CD4-positive, alpha-beta T cell treated with Interleukin-4 for 1 hour (primary cell): ENCODE measurements at places on chromosomes 2 and 18.

GRCh38 chr2:127790694-127791529 is 20.1 kb downstream of the WDR33 start:
- no peak for DNase-seq

GRCh38 chr2:168357797-168358472 is 98.1 kb upstream of the CERS6 start:
- DNase-seq: no peak

GRCh38 chr2:227410191-227410590 is 22.4 kb upstream of the SCYGR1 start:
- DNase-seq: no peak

- no peak for DNase-seq
Observed at GRCh38 chr2:11745613-11746375, 638 bp upstream of the LPIN1 start.

DNA sequence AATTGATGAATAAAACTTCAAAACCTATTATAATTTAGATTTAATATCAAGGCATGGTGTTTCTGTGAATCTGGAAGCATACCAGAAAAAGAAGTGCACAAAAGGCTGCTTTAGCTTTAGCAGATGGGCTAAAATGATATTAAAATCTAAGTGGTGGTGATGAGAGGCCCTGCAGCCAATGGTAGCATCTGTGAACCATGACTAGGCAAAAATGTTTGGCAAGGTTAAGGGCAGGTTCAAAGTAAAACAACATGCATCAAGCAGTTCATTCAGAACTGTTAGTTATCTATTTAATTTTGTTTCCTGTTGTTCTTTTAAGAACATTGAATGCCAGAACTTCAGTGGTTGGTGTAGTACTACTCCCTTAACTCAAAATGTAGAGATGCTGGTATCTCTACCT is 1736.9 kb upstream of the CELF4 start:
- DNase-seq: no peak

GRCh38 chr2:230472621-230473018 is 56.6 kb downstream of the SP100 start:
- no peak for DNase-seq

DNA sequence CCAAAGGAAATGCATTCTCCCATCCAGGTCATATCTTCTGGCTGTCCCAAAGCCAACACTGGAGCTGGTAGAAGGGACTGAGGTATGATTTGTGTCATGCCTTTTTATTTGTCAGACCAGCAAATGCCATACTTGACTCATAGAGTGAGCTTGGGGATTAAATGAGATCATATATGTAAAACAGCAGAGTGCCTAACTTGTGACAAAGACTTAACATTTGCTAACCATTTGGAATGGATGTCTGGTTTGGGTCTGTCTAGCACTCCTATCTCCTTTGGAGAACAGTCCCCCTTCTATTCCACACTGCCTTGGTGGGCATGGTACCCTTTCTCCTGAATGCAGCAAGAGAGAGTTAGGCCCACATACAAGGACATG is 128.5 kb upstream of the LGALSL start:
- DNase-seq: peak; percentile 2

GRCh38 chr18:519019-519879 is 18.7 kb upstream of the COLEC12 start:
- DNase-seq: no peak

DNA sequence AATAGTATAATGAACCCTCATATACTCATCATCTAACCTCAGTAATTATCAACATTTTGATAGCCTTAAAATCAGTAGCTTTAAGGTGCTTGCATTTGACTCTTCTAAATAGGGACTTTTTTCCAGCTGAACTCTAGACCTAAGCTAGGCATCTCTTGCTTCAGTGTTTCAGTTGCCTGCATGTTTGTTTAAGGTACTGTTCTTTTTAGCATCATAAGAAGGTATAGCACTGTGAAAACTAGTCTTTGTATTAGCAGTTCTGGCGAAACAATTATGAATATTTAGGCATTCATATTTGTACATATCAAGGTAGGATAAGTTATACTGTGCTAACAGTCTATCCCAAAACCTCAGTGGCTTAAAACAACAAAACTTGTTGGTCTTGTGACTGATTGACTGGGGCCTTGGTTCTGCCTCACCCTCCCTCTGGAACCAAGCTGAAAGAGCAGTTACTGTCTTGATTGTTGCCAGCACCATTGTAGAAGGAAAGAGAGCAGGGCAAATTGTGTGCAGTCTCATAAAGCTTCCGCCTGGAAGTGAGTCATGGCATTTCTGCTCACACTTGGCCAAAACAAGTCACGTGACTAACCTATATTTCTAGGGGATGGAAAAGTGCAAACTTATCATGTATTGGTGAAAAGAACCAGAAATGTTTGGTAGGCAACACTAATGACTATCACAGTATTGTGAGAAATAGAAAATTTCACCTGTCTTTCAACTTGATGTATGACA is 24.3 kb downstream of the GALNT1 start:
- no peak for DNase-seq

DNA sequence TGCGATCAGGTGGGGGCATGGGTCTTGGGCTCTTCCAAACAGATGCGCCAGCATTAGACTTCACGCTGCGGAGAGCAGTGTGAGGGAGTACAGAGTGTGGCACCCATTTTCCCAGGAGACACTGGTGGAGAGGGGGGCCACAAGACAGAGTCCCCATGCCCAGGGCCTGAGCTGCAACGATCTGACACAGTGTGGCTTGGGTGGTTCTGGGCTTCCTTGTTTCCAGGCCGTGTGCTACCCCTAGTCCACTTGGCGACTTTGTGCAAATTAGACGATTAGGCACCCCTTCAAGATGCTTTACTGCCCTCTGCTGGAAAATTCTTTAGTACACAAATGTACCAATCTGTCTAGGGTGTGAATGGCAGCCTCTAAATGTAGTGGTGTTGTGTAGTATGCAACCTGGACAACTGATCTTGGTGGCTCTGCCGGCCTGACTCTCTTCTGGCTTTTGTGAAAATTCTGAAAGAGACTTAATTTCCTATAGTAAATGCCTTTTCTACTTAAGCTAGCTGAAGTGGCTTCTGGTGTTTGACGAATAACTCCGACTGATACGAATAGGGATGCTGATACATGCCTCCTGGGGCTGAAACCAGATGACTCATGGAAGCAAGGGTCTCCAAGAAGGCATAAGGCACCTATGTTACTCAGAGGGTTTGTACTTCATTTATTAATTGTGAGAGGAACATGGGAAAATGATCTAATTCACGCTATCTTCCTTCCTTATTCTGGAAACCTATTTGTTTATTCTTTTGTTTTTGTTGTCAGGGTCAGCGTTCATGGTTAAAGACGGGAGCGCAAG is 92.3 kb upstream of the SMAD2 start:
- peak; percentile 54 for DNase-seq

- DNase-seq: no peak
Observed at GRCh38 chr2:14396533-14397083, 235.9 kb upstream of the LRATD1 start.

- DNase-seq: no peak
Observed at GRCh38 chr18:8361941-8362471, 247.2 kb upstream of the RAB12 start.

DNA sequence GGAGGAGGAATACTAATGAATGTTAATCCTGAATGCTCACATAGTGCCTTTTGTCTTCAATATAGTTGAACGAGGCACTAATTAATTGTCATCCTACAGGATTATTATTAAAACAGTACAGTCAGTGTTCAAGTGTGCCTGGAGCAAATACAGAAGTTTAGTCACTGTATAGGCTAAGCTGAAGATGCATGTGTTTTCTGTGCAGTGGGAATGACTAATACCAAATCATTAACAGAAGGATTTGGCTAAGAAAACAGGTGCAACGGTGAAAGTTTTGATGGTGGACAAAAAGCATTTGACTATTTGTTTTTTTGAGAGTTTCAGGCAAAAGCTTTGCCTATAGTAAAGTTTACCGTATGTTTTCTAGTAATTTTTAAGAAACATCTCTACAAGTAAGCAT is 62.8 kb downstream of the DCC start:
- DNase-seq: no peak

GRCh38 chr18:22739789-22740188 is 193.3 kb upstream of the RBBP8 start:
- DNase-seq: no peak

- DNase-seq: no peak
Observed at GRCh38 chr2:54176577-54176976, 61.2 kb downstream of the ACYP2 start.

DNA sequence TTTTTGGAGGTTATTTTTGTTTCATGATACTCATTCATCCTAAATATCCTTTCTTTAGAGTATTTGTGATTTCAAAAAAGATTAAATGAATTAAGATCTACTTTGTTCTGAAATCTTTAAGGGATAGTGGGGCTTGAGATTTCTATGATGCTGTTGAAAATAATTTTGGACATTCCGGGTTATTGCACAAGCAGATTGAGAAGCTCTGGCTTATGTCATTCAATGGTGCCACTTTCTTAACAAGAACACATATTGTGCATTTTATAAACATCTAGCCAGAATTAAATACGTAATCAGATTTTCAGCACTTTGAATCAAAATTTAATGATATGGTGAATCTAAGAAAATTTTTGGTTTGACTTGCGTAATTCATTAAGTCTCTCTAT is 207.7 kb upstream of the COL3A1 start:
- DNase-seq: no peak

- DNase-seq: no peak
Observed at GRCh38 chr2:99926986-99927385, 215.4 kb downstream of the AFF3 start.

GRCh38 chr18:36805105-36805504 is 23.7 kb downstream of the TPGS2 start:
- DNase-seq: no peak

DNA sequence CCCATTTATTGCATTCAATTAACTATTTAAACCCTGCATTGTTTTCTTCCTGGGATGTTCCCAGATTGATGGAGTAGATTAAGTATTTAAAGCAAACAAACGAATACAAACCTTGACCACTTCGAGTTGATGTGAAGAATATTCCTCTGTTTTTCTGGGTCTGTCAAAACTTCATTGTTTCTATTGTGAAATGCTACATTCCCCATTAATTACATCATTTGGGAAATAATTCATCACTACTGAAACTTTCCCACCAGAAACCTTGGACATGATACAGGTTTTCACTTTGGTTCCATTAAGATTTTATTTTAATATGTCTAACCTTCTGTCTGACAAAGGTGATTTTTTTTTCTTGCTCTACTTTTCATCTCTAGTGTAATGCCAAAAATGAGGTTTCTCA is 365.1 kb upstream of the ETAA1 start:
- no peak for DNase-seq

GRCh38 chr18:48562075-48562474 is 23.2 kb downstream of the CTIF start:
- no peak for DNase-seq

GRCh38 chr2:8324164-8324856 is 357.5 kb upstream of the ID2 start:
- no peak for DNase-seq

- no peak for DNase-seq
Observed at GRCh38 chr2:203586696-203587095, 51.6 kb upstream of the RAPH1 start.

DNA sequence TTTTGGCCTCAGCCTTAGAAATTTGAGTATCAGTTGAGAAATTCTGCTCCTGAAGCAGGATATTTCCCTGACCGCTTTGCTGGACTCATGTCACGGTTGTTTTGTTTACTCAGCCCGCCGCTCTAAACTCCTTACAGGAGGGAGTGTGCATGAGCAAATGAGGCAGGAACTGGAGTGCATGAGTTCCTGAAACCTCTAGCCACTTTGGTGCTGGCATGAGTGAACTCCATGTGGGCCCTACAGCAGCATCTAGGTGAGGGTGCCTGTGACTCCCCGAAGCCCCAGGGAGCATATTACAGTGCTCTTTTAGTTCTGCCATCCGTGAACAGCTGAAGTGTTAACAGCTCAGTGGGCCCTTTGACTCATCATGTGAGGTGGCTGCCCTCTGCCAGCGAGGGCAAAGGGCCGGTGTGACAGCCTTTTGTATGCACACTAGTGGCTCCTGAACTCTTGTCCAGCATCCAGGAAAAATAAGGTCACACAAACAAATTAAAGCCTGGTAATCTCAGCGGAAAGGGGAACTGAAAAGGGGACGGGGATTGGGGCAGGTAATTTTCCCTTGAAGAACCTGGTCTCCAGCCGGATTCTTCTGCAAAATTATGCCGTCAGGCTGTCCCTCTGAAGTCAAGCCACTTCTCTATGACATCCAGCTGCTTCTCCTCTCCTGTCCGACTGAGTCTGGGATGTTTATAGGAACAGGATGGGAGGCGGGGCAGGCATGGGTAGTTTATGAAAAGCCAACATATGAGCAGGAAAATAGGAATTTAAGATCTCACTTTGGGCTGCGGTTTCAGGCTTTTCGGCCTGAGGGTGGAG is 1668.7 kb downstream of the SUCLG1 start:
- DNase-seq: no peak

DNA sequence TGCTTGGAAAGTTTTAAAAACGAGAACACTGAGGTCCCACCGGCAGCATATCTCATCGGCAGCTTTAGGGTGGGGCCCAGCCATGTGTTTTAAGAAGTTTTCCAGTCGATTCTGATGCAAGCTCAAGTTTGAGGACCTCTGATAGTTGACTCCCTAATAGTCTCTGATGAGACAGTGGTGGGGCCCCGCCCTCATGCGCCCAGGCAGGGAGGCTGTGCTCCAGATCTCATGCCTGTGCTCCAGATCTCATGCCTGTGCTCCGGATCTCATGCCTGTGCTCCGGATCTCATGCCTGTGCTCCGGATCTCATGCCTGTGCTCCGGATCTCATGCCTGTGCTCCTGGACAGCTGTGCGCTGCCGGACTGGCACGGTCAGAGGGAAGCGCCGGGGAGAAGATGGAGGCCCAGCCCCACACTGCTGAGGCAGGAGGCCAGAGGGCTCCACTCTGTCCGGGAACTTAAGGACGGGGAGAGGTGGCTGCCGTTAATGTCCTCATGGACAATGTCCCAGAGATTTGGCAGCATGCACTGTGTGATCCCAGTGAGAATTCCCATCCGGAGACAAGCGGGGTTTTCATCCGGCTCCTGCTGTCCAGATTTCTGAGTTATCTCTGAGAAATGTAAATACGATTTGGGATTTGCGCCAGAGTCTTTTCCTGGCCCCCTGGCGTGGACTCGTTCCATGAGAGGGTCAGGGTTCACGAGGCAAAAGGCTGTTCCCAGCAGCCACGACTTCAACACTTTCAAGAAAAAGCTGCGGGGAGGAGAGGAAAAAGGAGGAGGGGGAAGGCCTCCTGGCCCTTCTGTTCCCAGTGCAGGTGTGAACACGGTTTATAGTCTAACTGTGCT is 9.4 kb upstream of the COLEC11 start:
- no peak for DNase-seq

GRCh38 chr2:20578895-20579825 is 71.7 kb downstream of the HS1BP3 start:
- no peak for DNase-seq
